ENCODE measurements at places on chromosomes 3 and 15.

DNA sequence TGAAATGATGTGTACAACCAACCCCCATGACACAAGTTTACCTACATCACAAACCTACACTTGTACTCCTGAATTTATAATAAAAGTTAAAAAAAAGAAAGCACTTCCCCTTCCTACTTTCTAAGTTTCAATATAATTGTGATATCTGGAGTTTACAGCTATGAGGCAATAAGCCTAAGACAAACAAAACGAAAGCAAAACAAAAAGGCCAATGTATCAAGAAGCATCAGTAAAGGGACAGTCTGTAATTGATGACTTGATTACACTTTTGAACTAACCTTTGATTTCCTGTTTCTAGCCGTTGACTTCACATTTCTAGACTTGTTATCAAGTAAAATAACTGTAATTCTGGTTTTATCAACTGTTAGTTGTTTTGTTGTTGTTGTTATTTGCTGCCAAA lies 187.5 kb upstream of the CNTN3 start:
- DNase-seq, result no peak

GRCh38 chr3:62242831-62243509 lies 130.4 kb downstream of the FEZF2 start:
- DNase-seq, result no peak

DNA sequence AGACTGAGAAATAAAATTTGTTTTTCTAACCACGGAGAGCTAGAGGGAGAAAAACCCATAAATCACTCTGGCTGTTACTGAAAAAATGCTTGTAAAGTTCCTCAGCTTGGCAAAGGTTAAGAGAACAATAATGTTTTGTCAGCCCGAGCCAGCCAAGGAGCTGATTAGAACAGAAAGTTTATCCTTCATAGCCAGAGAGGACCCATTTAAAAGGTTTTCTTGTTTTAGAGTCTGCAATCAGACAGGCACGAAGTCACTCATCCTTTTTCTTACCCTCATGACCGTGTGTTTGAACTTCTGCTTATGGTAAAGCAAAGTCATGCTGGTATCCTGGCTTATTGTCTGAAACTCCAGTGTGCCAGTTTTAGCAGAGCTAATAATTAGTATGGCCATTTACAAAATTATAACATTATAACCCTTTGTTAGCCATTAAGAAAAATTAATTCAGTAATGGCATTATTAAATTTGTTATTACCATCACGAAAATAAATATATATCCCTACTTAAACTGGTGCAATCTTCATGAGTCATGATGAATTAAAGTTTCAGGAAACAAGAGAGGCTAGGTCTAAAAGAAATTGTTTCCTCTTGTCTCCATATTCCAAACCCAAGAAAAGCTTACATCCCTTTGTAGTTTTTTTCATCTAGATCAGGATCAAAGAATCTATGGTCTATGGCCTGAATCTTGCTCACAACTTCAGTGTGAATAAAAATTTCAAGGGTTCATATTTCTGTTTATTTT lies 13.5 kb upstream of the STXBP5L start:
- DNase-seq, result peak; percentile 17

GRCh38 chr3:52236424-52236886 lies 2.5 kb downstream of the TWF2 start:
- DNase-seq, result no peak

DNA sequence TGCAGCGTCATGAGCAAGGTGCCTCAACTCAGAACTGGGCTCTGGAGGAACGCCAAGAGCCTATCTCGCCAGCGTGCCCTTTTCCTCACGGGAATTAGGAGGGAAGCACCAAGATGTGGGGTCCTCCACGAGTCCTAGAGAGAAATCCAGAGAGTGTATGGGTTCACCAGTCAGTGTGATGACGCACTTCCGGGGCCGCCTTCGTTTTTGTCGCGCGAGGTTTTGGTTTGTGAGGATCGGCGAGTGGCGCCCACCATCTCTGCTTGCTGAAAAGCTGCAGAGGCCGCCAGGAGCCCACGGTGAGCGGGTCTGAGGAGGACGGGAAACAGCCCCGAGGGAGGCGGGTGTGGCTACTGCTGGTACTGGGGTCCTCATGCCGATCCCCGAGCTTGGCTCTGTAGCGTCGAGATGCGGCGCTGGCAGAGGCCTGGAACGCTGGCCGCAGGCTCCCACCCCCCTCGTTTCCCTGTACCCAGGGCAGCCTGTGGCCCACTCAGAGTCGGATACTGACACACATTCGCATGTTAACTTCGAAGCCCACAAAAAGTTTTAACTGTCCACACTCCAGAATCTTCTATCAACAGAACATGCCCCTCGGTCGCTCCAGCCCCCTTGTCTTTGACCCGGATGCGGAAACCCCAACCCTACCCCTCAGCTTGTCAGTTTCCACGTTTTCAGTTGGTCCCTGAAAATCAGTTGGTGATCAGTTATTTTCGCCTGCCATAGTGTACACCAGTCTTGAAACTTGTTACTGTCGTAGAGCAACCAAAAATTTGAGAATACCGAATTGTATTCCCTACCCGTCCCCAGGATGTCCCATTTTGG lies 30.4 kb downstream of the ZNF662 start:
- DNase-seq, result peak; percentile 11

DNA sequence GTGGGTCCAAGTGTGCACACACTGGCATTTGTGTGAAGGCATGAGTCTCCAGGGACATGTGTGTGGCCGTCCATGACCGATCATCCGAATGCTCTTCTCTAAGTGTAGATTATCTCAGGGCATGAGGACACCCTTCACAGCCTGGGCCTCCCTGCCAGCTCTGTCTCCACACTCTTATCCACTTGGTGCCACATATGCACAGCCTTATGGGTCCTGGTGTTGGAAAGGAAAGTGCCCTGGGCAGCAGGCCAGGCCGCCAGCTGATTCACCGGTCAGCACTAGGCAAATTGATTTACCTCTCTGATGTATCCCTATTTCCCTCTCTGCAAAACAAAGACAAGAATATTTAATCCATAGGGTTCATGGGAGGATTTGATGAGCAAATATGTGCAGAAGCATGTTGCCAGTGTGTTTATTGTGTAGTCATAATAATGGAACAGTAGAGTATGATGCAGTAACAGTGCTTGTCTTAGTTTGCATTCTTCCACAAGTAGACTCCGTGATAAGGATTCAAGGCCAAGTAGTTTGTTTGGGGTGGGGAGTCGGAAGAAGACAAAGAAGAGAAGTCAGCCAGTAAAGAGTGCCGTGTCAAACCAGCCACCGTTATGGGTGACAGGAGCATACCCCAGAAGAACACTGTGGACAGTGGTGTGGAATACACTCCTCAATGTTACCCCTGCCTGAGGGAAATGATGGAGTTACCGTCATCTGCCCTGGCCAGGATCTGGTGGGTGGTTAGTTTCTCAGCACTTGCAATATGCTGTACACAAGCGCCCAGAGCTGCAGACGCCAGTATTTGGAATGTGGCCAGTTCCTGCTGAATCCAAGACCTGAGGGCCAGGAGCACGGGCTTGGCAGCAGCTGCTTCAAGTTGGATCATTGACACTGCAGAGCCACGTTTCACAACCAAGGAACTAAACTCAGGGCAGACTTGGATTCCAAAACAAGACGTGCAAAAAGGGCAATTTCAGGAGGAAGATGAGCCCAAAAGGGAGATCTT lies 85.1 kb downstream of the MTHFS start:
- DNase-seq, result peak; percentile 53

DNA sequence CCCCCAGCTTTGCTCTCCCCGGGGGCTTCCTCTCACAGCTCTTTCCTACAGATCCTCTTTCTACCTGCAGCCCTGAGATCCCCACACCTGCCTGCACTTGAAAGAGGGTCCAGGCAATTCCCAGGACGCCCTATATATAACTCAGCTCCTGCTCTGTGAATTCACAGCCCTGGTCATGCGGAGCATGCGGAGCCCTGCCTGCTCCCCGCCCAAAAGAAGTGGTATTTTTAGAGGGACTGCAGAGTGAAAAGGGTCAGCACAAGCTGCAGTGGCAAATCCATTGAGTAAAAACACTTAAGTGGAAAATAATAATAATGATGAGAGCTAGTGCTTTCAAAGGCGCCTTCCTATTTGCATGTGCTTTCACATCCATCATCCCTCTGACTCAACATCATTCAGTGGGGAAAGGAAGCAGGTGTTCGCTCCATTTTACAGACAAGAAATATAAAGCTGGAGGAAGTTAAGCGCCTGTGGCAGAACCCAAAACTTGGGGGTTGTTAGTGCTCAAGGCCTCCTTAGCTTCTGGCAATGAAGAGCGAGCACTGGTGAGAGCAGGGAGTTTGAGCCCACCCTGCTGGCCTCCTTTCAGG lies 76.3 kb upstream of the LIPC start:
- no peak for DNase-seq

- DNase-seq, result peak; percentile 81
Observed at GRCh38 chr3:45055411-45056143, 29.5 kb downstream of the CLEC3B start.

DNA sequence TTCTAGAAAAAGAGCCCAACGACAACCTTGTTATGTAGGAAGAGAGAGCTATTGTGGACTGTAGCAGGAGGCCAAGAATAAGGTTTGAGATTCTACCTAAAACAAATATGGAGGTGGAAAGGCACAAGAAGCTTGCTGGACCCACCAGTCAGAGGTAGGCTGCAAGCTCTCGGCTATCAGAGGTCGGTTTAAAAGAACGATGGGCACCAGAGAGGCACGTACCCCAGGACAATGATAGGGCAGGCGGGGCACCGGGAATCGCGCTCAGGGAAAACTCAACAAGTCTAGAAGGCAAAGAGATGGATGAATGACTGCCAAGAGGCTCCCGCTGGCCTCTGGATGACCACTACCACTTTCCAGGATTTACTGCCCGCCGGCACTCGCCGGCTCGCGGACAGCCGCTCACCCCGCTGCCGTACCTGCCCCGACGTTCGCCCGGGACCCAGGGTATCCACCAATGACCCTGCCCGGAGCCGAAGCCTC lies 1.1 kb downstream of the HDGFL3 start:
- DNase-seq, result peak; percentile 11

DNA sequence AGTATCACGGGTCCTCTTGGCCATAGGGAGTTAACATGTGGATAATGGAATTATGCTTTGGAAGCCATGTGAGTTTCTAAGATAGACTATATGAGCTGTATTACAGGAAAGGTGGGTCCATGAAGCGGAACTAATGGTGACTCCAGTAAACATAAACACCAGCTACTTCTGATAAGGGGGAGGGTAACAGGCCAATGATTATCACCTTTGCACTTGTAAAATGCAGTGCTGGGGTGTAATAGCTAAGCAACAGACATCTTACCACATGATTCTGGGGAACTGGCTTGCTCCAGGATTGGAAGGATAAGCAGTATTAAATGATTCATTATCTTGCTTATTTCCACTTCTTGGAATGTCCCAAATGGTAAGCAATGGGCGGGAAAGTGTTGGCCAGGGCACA lies 61.4 kb upstream of the CD47 start:
- no peak for DNase-seq

DNA sequence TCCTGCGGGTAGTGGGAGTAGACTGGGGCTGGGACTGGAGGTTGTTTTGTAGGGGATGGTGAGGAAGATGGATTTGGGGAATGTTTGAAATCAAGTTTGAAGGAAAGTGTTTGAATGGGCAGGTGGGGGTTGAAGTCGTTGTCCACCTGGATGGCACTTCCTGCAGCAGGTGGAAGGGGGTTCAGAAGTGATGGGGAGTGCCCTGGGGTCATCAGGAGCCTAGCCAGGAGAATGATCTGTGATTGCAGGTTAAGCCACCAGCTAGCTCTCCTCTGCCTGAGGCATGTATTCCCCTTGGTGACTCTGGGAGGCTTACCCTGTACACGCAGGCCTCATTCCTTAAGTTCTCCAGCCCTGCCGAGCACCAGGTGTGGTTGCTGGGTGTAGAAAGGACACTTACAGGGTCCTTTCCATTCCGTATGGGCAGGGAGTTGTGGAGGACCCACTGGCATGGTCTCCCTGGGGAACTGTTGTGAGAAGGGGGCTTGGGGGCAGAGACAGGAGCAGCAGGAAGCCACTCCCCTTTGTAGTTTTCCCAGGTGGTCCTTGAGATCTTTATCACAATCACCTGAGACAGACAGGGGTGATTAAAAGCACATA lies 19.9 kb upstream of the EXOG start:
- DNase-seq, result no peak

DNA sequence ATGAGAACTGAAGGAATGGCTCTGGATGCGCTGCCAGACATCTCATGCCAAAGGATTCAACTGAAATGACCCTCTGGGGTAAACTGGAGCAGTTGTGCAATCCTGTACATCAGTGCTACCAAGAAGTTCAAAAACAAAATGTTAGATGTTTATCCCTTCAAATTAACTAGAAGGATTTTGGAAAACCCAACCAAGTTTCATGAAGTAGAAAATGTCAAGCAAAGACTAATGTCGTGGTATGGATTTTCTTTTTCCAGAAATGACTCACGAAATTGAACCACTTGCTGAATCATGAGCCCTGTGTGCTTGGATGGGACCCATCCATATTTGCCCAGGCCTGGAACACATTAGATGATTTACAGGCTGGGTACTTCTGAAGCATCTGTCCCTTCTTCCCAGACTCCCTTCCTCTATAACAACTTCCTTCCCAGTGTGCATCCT lies 101.6 kb downstream of the LRTM1 start:
- DNase-seq, result no peak

DNA sequence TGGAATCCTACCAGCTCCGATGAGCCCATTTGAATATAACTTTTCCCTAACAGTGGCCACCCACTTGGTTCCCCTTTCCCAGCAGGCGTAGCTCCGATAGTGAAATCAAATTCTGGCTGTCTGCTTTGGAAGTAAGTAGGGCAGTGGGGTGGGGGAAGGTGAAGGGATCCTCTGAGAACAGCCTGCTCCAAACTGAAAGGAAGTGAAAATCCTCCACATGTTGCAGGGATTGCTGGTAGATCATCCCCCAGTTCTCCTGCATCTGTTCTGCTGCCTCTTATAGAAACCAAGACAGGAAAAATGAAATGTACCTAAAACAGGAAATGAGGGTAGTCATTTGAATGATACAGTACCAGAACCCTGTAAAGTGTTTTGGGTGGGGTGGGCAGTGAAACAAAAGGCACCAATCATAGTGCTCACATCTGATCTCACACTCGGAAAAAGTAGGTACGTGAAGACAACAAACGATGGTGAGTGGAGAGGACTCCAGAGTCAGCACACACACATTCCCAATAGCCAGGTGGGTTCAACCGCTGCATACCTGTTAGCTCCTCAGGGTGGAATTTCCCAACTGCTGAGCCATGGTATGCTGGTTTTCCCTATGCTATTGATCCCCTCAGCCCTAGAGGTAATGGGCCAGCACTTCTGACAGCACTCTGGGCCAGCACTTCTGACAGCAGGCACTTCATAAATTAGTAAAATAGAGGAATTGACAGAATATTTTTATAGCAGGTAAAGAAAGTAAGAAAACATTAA lies 304.9 kb upstream of the ADAMTS9 start:
- DNase-seq, result no peak

GRCh38 chr15:36831125-36831903 lies 251.9 kb downstream of the CDIN1 start:
- DNase-seq, result no peak
